H9 (cell line): ENCODE measurements at places on chromosomes 3 and 15.

GRCh38 chr15:99692825-99693224 is 40.4 kb downstream of the LYSMD4 start:
- DNase-seq, result no peak

DNA sequence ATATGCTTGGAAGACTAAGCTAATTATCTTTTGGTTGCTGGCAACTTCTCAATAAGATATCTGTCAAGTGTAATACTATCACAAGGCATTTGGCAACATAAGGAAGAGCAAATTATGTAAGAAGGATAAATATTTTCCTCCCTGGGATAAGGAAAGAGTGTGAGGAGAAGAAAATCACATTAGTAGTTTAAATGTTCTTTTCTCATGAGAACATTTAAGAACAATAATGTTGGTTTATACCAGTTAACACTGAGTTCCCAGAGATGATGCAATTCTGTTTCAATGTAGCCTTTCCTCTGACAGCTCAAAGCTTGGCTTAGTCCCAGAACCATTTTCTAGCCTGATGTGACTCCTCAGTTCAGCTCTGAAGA is 66.1 kb upstream of the NPHP3 start:
- no peak for DNase-seq

- no peak for DNase-seq
These were observed 384.7 kb downstream of the PDCD6IP start for GRCh38 chr3:34183114-34183513.

DNA sequence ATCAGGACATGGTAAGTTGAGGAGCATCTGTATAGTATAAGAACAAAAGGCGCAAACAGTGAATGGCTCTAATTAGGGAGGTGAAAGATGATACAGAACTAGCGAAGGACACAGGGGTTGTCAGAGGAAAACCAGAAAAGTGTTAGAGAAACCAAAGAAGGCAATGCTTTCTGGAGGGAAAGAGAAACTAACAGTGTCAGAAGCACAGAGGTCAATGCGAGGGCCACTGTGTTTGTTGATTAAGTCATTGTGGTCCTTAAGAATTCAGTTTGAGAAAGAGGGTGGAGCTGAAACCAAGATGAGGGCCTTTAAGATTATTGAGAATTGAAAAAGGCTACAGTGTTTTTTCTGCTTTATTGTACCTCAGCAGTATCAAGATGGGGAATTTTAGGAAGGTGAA is 28.8 kb downstream of the ATG7 start:
- DNase-seq, result no peak
